NCI-H2081 treated with DMSO at 0.1 percent for 48 hours (cell line): ENCODE measurements at places on chromosomes 2 and 18.

- DNase-seq, result no peak
Measured at GRCh38 chr2:181742922-181743722, 62.8 kb upstream of the NEUROD1 start.

GRCh38 chr2:170744248-170745002 is 25.8 kb upstream of the ERICH2 start:
- no peak for DNase-seq

DNA sequence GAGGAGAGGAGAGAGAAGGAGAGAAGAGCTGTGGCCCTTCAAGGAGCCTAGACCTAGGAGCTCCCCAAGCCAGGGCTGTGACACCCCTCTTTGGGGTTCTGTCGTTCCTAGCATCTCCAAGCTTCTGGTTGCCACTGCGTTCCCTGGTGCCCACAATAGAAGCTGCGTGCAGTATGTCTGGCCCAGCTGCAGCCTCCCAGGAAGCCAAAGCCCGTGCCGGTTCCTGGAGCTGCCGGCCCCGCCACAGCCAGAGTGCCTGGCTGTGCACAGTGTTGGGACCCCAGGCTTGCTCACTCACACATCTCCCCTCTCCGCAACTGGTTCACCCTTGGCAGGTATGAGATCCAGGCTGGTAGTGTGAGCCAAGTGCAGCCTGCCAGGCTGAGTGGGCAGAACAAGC is 367.7 kb upstream of the MC4R start:
- DNase-seq, result no peak

GRCh38 chr2:43837831-43838559 is 644 bp downstream of the ABCG5 start:
- DNase-seq, result no peak

GRCh38 chr2:233094614-233095013 is 34.5 kb downstream of the INPP5D start:
- DNase-seq, result no peak

DNA sequence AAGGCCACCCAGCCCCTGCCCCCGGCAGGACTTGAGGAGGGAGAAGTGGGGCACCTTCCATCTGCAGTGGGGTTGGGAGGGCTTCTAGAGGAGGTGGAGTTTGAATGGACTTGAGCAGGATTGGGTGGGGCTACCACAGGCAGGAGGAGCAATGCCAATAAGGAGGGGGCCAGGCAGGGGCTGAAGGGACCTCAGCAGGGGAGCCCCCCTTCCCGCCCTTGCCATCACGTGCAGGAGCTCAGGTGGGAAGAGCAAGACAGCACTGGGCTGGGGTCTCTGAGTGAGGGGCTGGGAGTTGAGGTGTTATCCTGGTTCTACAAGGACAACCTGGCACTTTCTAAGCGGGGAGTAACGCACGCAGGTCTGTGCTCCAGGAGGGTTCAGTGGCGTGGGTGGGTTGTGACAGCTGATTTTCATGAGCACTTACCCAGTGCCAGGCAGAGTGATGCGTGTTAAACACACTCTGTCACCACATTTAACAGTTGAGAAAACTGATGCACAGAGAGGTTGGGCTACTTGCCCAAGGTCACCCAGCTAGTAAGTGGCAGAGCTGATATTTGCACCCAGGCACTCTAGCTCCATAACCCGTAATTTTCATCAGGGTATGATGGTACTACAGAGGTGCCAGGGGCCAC is 4.8 kb downstream of the CHRND start:
- DNase-seq, result no peak

DNA sequence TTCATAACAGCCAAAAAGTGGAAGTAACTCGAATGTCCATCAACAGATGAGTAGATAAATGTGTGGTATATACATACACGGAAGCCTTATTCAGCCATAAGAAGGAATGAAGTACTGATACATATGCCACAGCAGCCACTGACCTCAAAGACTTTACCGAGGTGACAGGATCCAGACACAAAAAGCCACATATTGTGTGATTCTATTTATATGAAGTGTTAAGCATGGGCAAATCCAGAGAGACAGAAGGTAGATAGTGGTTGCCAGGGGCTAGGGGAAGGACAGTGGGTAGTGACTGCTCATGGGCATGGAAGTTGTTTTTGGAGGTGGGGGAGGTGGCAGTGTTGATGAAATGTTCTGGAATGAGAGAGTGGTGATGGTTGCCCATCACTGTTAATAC is 33.9 kb downstream of the ZAP70 start:
- no peak for DNase-seq

DNA sequence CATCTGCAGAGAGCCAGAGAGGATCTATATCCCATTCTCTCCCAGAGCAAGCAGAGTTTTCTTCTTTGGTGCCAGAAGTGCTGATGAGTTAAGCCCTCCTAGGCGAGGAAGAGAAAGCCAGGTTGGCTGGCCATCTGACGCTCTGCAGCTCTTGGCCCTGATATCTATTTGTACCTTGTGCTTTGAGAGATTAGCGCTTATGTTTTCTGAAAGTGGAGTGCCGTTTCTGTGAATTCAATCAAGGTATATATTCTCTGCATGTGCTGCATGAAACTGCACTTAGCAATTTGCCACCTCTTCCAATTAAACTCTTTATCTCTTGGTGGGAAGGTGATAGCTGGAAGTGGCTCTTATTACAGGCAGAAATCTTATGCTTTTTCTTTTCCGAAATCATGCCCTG is 177.5 kb downstream of the LPIN1 start:
- no peak for DNase-seq

GRCh38 chr2:11482473-11483035 is 16.6 kb upstream of the E2F6 start:
- DNase-seq, result no peak

GRCh38 chr2:216555274-216555673 is 56.6 kb downstream of the RPL37A start:
- no peak for DNase-seq

- no peak for DNase-seq
Measured at GRCh38 chr18:7778181-7778580, 211.1 kb downstream of the PTPRM start.

DNA sequence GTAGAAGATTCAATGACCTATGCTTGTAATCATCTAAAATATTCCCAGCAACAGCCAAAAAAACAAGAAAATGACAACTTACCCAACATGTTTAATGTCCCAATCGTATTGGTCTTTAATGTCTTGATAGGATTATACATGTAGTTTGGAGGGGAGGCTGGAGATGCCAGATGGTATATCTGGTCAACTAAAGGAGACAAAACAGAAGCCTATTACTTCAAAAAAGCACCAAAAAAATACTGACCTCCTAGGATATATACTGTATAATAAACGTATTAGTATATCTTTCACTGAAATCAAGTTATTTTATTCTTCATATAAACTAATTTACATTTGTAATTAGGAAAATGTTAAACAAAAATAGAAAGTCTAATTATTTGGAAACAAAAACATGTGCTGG is 64.5 kb downstream of the UXS1 start:
- DNase-seq, result no peak

- no peak for DNase-seq
Measured at GRCh38 chr2:23042216-23042906, 342.6 kb upstream of the KLHL29 start.

DNA sequence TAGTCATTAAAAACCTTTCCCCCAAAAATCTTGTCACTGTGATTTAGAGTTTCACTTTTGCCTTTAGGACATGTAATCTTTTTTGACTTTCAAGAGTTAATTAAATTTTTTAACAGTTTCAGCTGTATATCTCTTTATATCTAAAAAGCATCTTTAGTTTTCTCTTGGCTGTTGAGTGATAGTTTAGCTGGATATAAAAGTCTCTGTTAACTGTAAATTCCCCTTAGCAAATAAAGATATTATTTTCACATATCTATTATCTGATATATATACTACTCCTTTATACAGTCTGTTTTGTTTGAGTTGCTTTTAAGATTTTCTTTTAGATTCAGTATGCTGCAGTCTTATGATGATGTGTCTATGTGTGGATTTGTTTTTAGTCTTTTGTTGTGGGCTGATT is 98.9 kb upstream of the CNGA3 start:
- DNase-seq, result no peak

- DNase-seq, result no peak
Measured at GRCh38 chr2:223635080-223635479, 32.9 kb upstream of the SCG2 start.

GRCh38 chr18:78393086-78393862 is 586.3 kb upstream of the SALL3 start:
- DNase-seq, result no peak

DNA sequence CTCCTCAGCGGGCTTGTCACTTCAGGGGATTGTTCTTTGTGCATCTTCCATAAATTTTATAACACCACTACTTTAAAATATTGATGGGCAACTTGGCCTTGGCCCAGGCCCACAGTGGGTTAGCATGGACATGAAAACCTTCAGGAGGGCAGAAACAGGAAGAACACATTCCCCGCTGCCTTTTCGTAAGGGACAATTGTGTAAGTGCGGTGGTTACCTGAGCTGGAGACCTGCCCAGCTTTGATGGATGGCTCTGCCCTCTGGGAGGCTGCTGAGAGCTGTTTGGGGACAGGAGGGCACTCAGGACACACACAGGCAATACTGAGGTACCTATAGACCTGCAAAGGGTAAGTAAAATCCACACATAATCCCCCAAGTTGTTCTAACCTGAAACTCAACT is 46.8 kb downstream of the FECH start:
- no peak for DNase-seq

DNA sequence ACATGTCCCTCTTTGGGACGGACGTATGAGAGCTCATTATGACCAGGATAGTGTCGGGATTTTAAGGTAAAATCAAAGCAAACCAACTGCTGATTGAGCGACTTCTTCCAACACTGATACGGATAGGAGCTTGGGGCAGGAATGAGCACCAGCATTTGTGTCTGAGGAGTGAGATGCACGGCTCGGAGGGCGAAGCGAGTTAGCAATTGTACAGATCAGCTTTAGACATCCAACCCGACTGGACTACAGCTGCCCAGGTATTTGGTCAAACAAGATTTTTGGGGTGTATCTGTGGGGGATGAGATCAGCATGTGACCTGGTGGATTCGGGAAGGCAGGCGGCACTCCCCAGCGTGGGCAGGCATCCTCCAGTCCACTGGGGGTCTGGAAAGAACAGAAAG is 76.1 kb downstream of the NDUFA10 start:
- DNase-seq, result no peak

GRCh38 chr18:29616867-29617266 is 1425.7 kb downstream of the DSC3 start:
- DNase-seq, result no peak

GRCh38 chr2:25251071-25251421 is 82.7 kb upstream of the POMC start:
- no peak for DNase-seq

DNA sequence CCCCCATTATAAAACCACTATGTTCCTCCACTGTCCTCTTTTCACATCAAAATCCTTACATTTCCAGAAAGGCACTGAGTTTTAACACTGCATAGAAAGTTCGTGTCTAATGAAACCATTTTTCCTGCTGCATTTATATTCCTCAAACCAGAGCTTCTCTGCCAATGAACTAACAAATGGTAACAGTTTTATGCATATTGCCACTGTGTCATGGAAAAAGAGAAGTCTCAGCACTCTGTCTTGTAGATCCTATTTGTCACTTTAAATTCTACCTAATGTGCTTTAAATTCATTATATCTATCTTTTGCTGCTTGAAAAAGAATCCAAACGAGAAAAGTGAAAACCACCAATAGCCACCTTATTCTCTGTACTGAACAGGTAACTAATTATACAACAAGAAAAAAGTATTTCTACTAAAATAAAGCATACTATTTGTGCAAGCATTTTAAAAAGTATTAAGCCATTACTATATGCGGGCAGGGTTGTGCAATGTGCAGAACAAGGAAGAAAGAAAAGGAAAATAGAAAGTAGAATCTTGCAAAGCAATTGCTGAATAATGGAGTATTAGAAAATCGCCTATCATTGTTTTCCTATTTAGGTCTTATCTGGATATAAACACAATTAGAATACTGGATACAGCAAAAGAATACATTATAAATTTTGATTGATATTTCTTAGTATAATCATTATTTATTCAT is 328.9 kb downstream of the ZEB2 start:
- no peak for DNase-seq

DNA sequence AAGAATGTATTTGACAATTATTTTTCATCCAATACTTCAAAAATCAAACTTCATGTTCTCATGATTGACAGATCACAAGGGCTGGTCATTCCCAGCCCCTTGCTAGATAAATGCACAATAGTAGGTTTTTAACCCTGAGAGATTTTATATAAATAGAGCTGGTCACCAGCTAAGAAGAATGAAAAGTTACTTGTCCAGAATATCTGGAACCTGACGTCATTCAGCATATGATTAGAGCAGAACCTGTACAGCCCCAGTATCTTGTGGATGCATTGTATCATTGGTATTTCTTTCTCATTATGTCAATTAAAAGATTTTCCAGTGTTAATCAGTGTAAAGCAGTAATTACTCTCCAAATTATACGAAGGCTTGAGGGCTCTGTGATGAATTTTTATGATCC is 202.8 kb upstream of the RND3 start:
- no peak for DNase-seq

GRCh38 chr2:203594541-203594940 is 59.4 kb upstream of the RAPH1 start:
- no peak for DNase-seq

GRCh38 chr2:219296631-219297391 is 12.4 kb downstream of the PTPRN start:
- no peak for DNase-seq

GRCh38 chr2:130966775-130967490 is 126.3 kb downstream of the FAM168B start:
- no peak for DNase-seq

DNA sequence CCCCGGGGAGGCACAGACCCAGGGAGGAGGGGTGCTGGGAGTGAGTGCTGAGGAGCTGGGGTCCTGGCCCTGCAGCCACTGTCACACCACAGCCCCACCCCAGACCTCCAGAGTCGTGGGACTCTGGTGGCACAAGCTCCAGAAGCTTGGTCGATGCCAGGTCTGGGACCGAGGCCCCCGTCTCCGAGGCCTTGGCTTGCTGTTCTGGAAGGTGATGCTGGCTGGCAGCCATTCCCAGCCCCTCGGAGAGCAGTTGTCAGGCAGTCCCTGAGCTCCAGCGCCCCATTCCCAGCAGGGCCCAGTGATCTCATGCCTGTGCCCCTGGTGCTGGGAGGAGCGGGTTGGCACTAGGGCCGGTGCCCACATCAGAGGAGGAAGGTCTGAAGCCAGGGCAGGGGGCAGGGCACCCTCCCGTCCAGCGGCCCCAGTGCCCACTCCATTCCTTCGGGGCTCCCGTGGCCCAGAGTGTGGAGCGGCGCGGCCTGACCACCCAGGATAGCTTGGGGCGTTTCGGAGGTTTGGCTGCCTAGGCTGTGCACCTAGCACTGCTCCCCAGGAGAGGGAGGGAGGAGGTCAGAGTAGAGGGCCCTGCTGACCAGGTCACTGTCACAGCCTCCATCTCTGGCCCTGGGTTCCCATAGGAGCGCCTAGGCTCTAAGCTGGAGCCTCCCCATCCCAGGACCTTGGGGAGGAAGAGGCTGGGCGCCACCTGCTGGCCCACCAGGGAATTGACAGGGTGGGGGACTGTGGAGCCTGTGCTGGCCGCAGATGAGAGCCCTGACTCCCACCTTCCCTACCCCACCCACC is 16.8 kb upstream of the ALPI start:
- DNase-seq, result no peak

- no peak for DNase-seq
Measured at GRCh38 chr2:65382776-65383357, 49.5 kb downstream of the SPRED2 start.

- no peak for DNase-seq
Measured at GRCh38 chr2:154507186-154507585, 191.3 kb upstream of the KCNJ3 start.

- no peak for DNase-seq
Measured at GRCh38 chr2:235900631-235901030, 267.6 kb downstream of the GBX2 start.

- DNase-seq, result no peak
Measured at GRCh38 chr2:193219413-193219812, 1024.7 kb upstream of the TMEFF2 start.
